ENCODE measurements at places on chromosomes 1 and 21. TPM values are rescaled to one million over a fixed set of nuclear protein-coding genes. Genes with fewer than 3 reads are reported as not detected.

Gene CYYR1
- not detected for total RNA-seq

DNA sequence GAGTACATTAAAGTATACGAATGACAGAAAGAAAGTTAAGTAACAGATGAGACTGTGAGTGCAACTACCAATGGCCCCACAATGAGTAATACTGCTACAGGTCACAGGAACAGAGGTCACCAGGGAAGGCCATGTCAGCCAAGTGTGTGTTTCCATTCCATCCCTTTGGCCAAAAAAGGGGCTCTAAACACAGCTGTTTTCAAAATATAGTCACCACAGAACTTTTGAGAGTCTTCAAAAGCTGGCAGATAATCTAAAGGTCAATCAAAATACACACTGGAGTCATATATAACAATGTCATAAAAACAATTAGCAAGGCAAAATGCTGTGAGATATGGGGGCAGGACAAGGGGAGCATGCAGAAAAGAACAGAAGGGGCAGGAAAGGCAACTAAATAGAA lies 10.2 kb downstream of the USP24 start:
- no peak for DNase-seq

GRCh38 chr1:182388392-182389134 lies 3.0 kb downstream of the GLUL start:
- DNase-seq: no peak

GRCh38 chr1:53379662-53380002 lies 51.8 kb upstream of the LRP8 start:
- DNase-seq: no peak

GRCh38 chr1:197787056-197787455 lies 11.8 kb upstream of the DENND1B start:
- DNase-seq: no peak

Gene APP
- 367 TPM for total RNA-seq

Gene SPRR2B
- total RNA-seq: not detected

Gene EFNA3
- 2.5 TPM for total RNA-seq

DNA sequence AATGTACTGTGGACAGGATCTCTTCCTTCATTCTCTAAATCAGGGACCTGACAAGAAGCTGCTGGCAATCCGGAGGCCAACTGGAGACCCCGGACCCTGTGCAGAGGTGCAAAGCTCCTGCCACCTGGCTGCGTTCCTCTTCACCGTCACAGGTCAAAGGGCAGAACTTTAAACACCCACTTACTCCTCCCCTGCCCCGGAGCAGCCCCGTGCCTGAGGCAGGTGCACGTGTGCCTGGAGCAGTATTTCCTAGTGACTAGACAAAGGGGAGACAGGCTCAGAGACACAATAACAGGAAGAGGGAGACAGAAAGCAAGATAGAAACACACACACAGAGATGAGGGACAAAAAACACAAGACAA lies 6.6 kb upstream of the PIGC start:
- no peak for DNase-seq

Gene S100A9
- not detected for total RNA-seq

GRCh38 chr21:33937931-33938339 lies 22.3 kb upstream of the ATP5PO start:
- no peak for DNase-seq

DNA sequence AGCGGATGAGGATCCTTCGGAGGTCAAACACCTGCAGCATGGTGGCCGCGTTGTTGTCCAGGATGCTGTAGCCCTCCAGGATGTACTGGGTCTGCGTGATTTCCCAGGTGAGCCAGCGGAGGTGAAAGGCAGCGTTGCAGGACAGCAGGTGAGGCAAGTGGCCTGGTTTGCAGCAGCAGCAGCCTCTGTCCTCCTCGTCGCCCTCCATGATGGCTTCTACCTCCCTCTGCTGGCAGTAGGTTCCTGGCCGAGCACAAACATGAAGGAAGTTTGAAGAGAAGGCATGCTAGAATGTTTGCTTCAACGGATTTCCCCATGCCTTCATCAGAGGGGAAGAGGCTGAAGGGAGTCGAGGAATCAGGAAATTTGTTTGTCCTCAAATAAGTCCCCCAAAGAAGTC lies 74.7 kb downstream of the NTPCR start:
- DNase-seq: peak; percentile 46
